Keratinocyte (primary cell): ENCODE measurements at places on chromosomes 3 and 15. TPM values are rescaled to one million over a fixed set of nuclear protein-coding genes. Genes with fewer than 3 reads are reported as not detected.

DNA sequence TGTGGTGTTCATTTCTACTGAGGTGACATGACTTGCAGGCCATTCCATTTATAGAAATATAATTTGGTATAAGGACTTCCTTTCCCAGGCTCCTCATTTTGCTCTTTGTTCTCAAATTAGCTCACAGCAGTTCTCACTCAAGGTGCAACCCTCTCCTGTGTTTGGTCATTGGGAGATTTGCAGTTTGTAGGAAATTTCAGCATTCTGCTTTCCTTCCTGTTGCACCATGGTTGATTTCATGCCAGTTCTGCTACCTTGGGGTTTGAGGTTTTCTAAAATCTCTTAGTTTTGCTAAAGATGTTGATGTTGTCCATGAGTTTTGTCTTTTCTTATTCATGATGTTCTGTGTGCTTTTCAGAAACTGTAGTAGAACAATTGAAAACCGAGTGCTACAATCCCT is 65.7 kb upstream of the PROK2 start:
- DNase-seq: no peak

GRCh38 chr3:46736006-46736872 is 18.6 kb upstream of the PRSS50 start:
- no peak for DNase-seq

- no peak for DNase-seq
Measured at GRCh38 chr3:153972862-153973261, 148.3 kb upstream of the ARHGEF26 start.

Gene ANKUB1
- polyA plus RNA-seq: 0.45 to 0.77 TPM (median 0.66 TPM) in 3 replicates

Gene GOLIM4
- polyA plus RNA-seq: 6.5 to 24.8 TPM (median 13.4 TPM) in 3 replicates
